Cardiac muscle cell (in vitro differentiated cells and primary cell): ENCODE measurements at places on chromosomes 12 and 14. TPM values are rescaled to one million over a fixed set of nuclear protein-coding genes. Genes with fewer than 3 reads are reported as not detected.

GRCh38 chr14:68363843-68364767, 428.8 kb downstream of the ZFP36L1 start:
- peak; percentile 69 for DNase-seq
- H3K27ac ChIP-seq, result peak overlapping the region; percentile 72
- no peak overlapping the region for H3K4me3 ChIP-seq
- H3K36me3 ChIP-seq, result no peaks in the 10 kb centered on the region

DNA sequence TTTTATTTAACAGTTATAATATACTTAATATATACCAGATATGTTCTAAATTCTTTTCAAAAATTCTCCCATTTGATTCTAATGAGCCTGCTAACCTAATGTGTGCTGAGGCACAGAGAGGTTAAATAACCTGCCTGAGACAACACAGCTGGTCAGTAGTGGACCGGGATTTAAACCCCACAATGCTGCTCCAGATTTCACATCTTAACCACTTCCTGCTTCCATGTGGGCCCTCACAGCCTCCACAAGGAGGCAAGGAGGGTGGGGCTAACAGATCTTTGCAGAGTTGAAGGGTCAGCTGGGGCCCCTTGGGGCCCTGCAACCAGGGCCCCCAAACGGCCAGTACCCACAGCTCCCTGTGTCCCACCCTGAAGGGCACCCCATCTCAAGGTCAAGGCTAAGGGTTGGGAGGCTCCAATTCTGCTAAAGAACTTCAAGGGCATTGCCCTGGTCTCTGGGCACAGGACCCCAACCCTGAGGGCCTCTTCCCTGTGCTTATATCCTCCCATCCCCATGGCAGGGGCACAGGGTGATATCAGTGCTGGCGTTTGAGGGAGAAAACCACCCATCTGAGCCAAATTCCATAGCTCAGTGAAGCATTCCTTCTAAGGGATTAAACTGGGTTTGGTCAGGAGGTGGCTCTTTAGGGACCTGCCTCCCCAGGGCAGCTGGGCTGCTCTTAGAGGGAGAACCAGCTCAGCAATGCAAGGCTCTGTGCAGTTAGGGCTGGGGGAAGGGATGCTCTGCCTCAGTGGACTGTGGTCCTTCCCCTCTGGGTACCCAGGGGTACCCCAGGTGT, 2.2 kb downstream of the KRT80 start:
- DNase-seq, result no peak
- H3K36me3 ChIP-seq, result no peaks in the 10 kb centered on the region
- H3K4me1 ChIP-seq, result peaks cover 19% of the 10 kb centered on the region
- no peak overlapping the region for H3K4me3 ChIP-seq

- no peaks in the 10 kb centered on the region for H3K27me3 ChIP-seq
- DNase-seq, result no peak
- H3K27ac ChIP-seq, result no peak overlapping the region
- H3K4me1 ChIP-seq, result peaks cover 11% of the 10 kb centered on the region
- no peak overlapping the region for H3K4me3 ChIP-seq
Observed at GRCh38 chr14:89697281-89698060, 257.1 kb downstream of the EFCAB11 start.

- H3K4me3 ChIP-seq, result no peak overlapping the region
- H3K27me3 ChIP-seq, result no peaks in the 10 kb centered on the region
- H3K4me1 ChIP-seq, result no peaks in the 10 kb centered on the region
- DNase-seq, result no peak
Observed at GRCh38 chr12:112988224-112988623, 9.9 kb downstream of the OAS2 start.

- peaks cover 65% of the 10 kb centered on the region for H3K4me1 ChIP-seq
- H3K36me3 ChIP-seq, result no peaks in the 10 kb centered on the region
- no peaks in the 10 kb centered on the region for H3K27me3 ChIP-seq
- peak; percentile 78 for DNase-seq
- no peak overlapping the region for H3K4me3 ChIP-seq
Observed at GRCh38 chr14:68941820-68942219, 37.3 kb downstream of the ACTN1 start.

DNA sequence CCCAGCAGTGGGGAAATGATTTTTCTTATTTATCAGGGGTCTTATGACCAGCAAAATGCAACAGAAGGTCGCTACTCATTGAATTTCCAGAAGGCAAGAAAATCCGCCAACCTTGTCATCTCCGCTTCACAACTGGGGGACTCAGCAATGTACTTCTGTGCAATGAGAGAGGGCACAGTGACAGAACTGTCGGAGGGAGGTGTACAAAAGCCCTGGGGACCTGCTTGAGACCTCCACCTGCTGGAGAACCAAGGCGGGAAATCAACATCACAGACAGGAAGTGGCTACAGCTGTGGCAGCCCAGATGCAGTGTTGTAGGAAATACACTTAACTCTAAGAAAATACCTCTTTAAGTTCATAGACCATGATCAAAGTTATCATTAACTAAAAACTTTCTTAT, 250.9 kb upstream of the OR4E1 start:
- no peak overlapping the region for H3K27ac ChIP-seq
- no peak overlapping the region for H3K4me3 ChIP-seq
- no peaks in the 10 kb centered on the region for H3K4me1 ChIP-seq
- no peaks in the 10 kb centered on the region for H3K27me3 ChIP-seq
- peak; percentile 5 for DNase-seq
- no peaks in the 10 kb centered on the region for H3K36me3 ChIP-seq

- H3K36me3 ChIP-seq, result no peaks in the 10 kb centered on the region
- H3K4me3 ChIP-seq, result no peak overlapping the region
- no peak overlapping the region for H3K27ac ChIP-seq
- no peak for DNase-seq
Observed at GRCh38 chr14:71139294-71139946, 232.2 kb downstream of the PCNX1 start.

DNA sequence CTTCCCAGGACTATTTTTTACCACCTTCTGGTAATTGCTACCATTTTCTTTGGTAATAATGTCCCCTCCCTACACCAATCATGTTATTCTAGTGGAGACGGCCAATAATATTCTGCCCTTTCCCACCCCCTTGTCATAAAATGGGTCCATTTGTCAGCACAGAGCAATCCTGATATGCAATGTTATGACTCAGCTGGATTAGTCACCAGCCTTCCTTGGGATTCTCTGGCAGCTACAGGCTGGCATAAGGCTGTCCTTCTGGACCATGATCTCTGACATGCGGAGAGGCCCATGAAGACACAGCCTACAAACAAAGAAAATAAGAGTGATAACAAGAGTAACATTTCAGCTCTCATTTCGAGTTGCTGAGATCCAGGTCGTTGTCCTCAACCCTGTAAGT, 222.0 kb upstream of the CPNE8 start:
- no peaks in the 10 kb centered on the region for H3K36me3 ChIP-seq
- H3K27ac ChIP-seq, result no peak overlapping the region
- DNase-seq, result peak; percentile 43
- H3K27me3 ChIP-seq, result no peaks in the 10 kb centered on the region
- H3K4me1 ChIP-seq, result no peaks in the 10 kb centered on the region

DNA sequence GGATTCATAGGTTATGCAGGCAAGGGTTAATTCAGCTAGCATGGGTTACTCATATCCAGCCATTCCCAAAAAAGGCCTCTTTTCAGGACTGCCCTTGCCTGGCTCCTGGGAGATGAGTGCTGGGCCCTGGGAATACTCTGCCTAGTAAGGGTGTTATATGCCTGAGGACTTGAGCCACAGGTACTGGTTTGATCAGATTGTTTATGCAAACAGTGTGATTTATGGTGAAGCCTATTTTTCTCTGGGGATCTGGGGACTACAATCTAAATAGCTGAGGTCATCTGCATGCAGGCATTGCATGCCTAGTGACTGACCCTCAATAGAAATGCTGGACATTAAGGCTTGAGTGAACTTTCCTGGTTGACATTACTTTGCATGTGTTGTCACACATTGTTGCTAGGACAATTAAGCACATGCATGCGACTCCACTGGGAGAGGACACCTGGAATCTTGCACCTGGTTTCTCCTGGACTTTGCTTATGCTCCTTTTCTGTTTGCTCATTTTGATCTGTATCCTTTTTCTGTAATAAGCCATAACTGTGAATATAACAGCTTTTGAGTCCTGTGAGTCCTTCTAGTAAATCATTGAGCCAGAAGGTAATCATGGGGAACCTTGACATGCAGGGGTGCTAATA, 73.0 kb downstream of the RAD51B start:
- no peaks in the 10 kb centered on the region for H3K27me3 ChIP-seq
- no peaks in the 10 kb centered on the region for H3K4me1 ChIP-seq
- no peak for DNase-seq
- no peaks in the 10 kb centered on the region for H3K36me3 ChIP-seq
- H3K4me3 ChIP-seq, result no peak overlapping the region

DNA sequence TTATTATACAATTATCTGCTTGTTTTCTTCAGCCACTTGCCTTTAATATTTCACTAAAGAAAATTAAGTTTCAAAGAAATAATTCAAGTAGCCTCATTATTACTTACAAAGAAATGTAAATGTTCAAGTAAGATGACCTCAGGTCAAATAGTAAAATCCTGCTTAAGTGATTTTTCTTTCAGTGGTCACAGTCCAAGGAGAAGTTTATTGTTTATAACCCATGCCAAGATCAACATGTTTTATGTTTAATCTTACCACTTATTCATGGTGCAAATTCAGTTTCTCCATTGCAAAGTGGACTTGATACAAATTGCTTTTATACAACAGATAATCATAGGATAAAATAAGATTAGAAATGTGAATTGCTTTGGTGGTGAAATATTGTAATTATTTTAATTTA, 370.2 kb upstream of the FLRT2 start:
- no peaks in the 10 kb centered on the region for H3K4me1 ChIP-seq
- no peak for DNase-seq
- no peaks in the 10 kb centered on the region for H3K27me3 ChIP-seq
- H3K4me3 ChIP-seq, result no peak overlapping the region

LRRC23 gene
- 23.7 and 24.8 TPM in 2 replicates for polyA plus RNA-seq

EP400 gene
- polyA plus RNA-seq, result 14.6 and 15.8 TPM in 2 replicates

NPFF gene
- not detected in 2 replicates for polyA plus RNA-seq

TEX52 gene
- polyA plus RNA-seq, result 0.15 TPM in 1 of 2 replicates, not detected in the other

PLEKHG7 gene
- polyA plus RNA-seq, result not detected in 2 replicates

INHBC gene
- polyA plus RNA-seq, result 0.11 TPM in 1 of 2 replicates, not detected in the other
